Kidney capillary endothelial cell (primary cell): ENCODE measurements at places on chromosomes 1 and 21.

- DNase-seq, result peak; percentile 75
These were observed at the start of gene PLOD1 for GRCh38 chr1:11934302-11935056. TSS of gene PLOD1 (plus strand) at chr1:11934717. CDS start at chr1:11934780, 63 bp downstream.

DNA sequence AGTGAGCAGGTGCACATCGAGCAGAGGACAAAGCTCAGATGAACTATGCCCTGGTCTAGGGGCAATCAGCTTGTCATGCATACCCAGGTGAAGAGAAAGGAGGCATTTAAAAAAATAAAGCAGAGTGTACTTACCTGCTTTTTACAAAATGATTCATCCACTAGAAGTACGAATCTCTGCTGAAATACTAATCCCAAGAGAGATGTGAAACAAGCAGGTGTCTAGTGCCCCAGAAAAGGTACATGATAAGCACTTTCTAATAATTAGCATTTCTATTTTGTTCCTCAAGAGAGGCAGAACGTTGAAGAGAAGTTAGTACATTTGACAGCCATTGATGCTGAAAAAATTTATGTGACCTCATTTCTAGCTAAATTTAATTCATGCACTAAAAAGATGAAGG lies 31.1 kb downstream of the CHODL start:
- DNase-seq, result no peak

DNA sequence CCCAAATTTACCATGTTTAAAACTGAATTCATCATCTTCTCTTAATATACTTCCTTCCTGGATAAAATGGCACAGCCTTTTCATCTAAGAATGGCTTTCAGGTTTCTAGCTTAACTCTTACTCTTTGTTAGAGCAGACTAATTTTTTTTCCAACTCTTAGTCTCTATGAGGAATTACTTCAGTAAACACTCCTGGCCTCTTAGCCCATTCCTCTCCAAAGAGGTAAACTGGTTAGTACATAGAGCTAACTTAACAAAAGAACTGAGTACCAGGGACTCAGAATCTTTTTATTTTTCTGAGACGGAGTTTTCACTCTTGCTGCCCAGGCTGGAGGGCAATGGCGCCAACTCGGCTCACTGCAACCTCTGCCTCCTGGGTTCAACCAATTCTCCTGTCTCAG lies 21.1 kb downstream of the FOXJ3 start:
- no peak for DNase-seq

DNA sequence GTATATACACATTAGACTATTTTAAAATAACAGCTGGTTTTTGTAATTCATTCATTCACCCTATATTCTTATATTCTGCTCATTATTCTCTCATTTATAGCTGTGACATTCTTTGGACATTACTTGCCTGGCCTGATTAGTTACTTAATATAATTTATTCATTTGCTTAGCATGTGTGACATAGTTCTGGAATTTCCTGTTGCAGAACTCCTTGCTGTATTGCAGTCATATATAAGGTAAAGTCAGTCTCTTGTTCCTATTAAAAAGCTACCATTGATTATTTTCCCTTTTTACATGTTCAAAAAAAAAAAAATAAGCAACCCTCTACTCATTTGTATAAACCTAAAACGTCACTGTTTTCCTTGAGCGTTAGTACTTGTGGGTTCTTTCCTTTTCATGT lies 23.9 kb downstream of the GNAT2 start:
- DNase-seq, result no peak

GRCh38 chr1:175978926-175979325 lies 228.2 kb downstream of the COP1 start:
- no peak for DNase-seq

DNA sequence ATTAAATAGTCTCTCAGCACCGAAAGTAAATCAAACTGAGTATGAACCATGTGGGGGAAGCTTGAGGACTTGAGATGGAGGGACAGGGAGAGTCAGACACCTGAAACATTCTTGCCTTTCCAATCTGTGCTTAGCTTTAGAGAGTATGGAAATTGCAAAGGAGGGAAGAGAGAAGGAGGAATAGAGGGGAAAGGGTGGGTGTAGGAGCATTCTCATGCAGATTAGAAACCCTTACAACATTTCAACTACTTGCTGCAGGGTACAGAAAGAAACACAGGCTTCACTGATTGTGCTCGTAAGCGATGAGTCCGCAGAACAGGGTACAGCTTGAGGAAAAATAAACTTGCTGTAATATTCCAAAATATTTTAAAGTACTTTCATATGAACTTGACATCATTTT lies 73.8 kb downstream of the NIBAN1 start:
- no peak for DNase-seq

- no peak for DNase-seq
These were observed 251.7 kb upstream of the DPYD start for GRCh38 chr1:98172578-98172977.

- no peak for DNase-seq
These were observed 10.8 kb upstream of the TTLL10 start for GRCh38 chr1:1162597-1163537.

- no peak for DNase-seq
These were observed 87.6 kb downstream of the GFI1 start for GRCh38 chr1:92399076-92399475.

- DNase-seq, result no peak
These were observed 5.1 kb upstream of the TMEM51 start for GRCh38 chr1:15148475-15148874.

DNA sequence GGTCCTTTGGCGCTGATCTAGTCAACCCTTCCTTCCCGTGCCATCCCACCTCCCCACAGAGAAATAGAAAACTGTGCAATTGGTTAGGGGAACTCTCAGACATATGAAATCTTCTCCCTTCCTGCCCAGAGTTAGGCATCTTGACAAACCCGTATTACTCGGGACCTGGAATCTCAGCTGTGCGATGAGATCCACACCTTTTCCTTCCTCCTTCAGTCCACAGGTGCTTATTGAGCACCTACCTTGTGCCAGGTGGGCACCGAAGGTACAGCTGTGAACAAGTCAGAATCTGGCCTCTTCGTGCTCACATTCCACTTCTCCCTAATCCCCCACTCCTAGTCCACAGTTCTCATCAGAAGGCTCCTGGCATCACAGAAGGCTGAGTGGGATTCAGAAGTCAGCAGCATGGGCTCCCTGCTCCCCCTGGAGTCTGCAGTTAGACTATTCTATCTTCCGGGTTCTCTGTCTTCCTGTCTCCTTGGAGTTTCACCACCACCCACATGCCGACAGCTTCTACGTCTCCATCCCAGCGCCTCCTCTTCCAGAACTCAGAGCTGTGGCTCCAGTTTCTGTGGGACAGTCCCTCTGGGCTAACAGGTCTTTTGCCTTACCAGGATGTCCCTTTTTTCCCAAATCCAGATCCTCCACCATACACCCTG lies 23.0 kb downstream of the KNCN start:
- DNase-seq, result no peak
